ENCODE measurements at places on chromosomes 16 and 17. TPM values are rescaled to one million over a fixed set of nuclear protein-coding genes. Genes with fewer than 3 reads are reported as not detected.

GRCh38 chr17:75011401-75012095 lies 922 bp upstream of the MRPL58 start:
- DNase-seq = peak; percentile 65

DNA sequence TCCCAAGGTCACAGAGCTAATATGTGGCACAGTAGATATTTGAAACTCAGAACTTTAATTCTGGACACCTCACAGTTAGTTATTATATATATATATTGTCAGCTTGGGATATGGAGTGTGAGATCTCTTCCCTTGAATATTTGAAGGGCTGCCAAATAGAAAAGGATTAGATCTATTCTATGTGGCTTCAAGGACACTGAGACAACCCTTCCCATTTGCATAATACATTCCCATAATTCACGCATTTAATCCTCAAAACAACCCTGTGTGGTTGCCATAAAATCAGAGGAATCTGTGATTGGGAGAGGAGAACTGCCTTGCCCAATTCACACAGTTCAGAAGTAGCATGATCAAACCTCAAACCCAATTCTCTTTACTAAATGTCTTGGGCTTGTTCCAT lies 365.8 kb upstream of the DYNLRB2 start:
- no peak for DNase-seq

KRTAP17-1 gene
- not detected for total RNA-seq

GRCh38 chr17:3732210-3732621 lies 8.5 kb downstream of the HASPIN start:
- no peak for DNase-seq

TEKT5 gene
- 8.0 TPM for total RNA-seq

DNA sequence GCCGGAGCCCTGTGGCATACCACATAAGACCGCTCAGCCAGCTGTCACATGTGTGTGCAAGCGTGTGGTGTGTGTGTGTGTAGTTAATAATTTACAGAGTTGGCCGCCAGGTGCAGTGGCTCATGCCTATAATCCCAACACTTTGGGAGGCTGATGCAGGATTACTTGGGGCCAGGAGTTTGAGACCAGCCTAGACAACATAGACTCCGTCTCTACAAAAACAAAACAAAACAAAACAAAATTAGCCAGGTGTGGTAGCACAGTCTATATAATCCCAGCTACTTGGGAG lies 20.4 kb downstream of the SOCS1 start:
- no peak for DNase-seq

DNA sequence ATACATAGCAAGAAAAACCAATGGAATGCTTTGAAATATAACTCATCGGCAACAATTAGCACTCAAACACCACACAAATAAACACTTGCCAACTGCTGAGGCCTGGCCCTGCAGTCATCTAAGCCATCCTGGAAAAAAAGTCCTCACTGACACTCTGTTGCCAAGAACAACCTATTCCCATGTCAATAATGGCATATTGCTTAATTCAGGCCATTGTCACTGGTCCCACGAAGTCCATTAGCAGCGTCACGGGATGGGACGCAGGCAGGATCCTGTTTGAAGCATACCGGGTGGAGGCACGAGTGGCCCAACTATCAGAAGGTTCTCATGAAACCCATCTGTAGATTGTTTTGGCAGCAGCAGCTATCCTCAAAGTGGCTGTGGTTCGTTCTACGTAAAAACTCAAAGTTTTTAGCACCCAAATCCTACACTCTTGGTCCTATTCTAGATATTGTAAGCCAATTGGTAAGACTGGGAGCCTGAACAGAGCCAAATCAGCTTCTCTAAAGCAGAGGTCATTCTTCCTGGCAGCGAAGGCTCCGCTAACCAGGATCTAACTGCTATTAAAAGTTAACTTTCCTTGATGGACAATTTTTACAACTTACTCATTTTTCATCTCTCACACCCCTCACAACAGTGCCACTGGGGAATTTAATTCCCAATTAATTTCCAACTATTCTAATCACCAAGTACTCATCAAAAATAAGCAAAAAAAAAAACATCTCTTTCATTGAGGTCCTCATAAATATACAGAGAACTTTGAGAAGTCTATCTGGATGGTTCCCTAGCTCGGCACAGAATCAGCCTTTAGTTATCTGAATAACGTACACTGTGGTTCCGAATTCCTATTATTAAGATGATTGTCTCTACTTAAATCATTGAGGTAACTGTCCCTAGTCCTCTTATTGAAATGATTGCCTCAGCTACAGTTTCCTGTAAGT lies 91.5 kb downstream of the ZFHX3 start:
- no peak for DNase-seq

- DNase-seq = no peak
Measured at GRCh38 chr16:83830769-83831455, 23.1 kb downstream of the HSBP1 start.

GRCh38 chr16:28891964-28892890 lies 13.9 kb downstream of the ATP2A1 start:
- no peak for DNase-seq

DNA sequence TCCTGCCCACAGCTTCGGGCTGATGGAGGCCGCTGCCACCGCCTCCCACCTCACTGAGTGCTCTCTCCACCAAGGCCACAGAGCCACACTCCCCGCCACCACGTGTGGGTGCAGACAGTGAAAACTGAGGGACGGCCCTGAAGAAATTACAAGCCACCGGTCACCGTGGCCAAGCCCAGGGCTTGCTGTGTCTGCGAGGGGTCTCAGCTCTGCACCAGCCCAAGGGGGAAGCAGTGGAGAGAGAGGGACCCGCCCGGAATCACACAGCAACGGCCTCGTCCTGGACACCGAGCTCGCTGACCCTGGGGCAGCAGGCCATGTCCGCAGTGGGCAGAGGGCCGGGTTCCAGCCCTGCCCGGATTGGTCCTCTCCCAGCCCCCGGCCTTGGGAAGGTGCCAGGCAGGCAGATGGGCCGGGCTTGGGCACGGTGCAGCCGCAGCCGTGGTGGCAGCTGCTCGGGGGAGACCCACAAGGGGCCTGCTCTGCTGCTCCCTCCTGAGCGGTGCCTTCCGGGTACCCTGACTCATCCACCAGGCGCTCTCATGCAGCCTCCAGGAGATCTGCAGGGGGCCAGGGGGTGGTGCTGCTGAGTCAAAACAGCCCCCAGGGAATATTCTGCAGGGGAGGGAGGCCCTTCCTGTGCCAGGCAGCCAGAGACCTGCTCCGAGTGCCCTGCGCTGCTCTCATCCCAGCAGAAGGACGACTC lies 52.0 kb downstream of the CBFA2T3 start:
- DNase-seq = no peak

GRCh38 chr16:22161999-22162655 lies at the start of gene SDR42E2:
TSS of gene SDR42E2 (plus strand) at chr16:22162506. CDS start at chr16:22165583, 3,077 bp downstream.
- DNase-seq = no peak

DNA sequence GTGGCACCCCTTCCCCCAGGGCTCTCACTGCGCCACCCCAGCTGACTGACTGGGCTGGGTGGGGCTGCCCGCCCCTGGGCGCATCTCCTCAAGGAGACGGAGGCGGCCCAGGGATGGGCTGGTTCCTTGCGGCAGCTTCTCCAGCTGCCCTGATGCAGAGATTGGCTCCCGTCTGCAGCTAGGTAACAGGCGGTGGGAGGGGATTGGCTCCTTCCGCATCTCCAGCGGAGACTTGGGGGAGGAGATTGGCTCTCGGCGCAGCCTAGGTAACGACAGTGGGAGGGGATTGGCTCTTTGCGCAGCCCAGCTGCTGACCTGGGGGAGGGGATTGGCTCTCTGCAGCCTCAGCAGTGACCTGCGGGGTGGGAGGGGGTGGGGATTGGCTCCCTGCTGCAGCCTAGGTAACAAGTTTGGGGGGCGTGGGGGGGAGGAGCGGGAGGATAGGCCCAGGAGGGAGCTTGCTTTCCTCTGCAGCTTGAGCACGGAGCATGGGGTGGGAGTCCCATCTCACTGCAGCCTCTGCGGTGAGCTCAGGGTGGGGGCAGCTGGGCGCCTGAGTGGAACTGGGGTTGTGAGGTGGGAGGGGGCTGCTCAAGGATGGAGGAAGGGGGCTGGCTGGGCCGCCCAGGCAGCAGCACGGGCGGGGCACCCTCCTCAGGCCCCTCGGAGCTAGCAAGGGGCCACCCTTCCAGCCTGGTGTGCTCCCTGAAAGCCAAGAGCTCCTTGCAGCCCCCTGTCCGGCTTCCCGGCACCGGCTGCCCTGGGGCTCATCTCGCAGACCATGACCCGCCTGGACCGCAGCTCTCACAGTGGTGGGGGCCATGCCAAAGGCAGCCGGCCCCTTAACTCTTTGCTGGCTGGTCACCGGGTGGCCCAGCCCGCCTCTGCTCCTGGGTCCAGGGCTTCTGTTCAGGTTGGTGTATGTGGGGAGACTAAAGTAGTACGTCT lies 6.4 kb downstream of the NFE2L1 start:
- peak; percentile 75 for DNase-seq

MARVELD3 gene
- total RNA-seq = 12.5 TPM

GRCh38 chr16:53626161-53626560 lies 77.5 kb downstream of the RPGRIP1L start:
- no peak for DNase-seq

DNA sequence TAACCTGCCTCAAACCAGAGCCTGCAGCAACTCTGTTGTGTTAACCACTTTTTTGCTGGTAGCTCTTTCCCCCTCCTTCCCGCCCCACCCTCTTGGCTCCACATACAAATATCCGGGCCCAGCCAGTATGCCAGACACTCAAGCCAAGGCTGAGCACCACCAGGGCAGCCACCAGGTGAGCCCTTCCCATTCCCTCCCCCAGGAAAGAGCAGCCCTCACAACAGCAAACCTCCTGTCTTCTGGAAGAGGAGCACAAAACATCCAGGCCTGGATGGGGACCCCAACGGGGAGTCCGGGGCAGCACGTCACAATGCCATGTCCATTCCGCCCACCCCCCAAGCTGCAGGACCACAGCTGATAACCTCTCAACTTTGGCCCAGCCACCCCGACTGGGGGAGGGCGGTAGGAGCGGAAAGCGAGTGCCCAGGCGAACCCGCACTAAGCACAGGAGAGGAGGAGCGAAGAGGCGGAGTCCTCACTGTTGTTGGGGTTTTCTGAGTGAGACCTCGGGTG lies 757 bp downstream of the ORMDL3 start:
- peak; percentile 70 for DNase-seq

- no peak for DNase-seq
Measured at GRCh38 chr17:64331366-64331765, 59.3 kb downstream of the PECAM1 start.

Measured in ureter (tissue), 1 donor.